Natural killer cell (primary cell): ENCODE measurements at places on chromosomes 5 and 9. TPM values are rescaled to one million over a fixed set of nuclear protein-coding genes. Genes with fewer than 3 reads are reported as not detected.

DNA sequence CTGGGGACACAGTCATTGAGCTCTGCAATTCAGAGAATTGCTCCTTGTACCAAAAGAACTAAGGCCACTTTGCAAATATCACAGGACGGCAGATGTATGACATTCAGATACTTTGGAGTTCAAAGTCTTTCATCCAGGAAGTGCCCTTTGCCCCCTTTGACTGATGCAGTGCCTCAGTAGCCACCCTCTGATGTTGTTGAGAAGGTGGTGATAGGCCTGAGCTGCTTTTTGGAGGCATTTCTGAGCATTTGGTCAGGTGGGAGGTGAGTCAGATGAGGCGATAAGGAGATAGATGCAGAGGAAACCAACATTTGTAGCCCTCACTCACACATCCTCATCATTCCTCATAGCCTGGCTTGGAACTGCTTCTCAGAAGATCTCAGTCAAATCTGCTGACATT is 63.4 kb downstream of the ANGPTL2 start:
- no peak overlapping the region for H3K27ac ChIP-seq
- no peaks in the 10 kb centered on the region for H3K36me3 ChIP-seq
- no peaks in the 10 kb centered on the region for H3K27me3 ChIP-seq
- H3K4me3 ChIP-seq = no peak overlapping the region

DNA sequence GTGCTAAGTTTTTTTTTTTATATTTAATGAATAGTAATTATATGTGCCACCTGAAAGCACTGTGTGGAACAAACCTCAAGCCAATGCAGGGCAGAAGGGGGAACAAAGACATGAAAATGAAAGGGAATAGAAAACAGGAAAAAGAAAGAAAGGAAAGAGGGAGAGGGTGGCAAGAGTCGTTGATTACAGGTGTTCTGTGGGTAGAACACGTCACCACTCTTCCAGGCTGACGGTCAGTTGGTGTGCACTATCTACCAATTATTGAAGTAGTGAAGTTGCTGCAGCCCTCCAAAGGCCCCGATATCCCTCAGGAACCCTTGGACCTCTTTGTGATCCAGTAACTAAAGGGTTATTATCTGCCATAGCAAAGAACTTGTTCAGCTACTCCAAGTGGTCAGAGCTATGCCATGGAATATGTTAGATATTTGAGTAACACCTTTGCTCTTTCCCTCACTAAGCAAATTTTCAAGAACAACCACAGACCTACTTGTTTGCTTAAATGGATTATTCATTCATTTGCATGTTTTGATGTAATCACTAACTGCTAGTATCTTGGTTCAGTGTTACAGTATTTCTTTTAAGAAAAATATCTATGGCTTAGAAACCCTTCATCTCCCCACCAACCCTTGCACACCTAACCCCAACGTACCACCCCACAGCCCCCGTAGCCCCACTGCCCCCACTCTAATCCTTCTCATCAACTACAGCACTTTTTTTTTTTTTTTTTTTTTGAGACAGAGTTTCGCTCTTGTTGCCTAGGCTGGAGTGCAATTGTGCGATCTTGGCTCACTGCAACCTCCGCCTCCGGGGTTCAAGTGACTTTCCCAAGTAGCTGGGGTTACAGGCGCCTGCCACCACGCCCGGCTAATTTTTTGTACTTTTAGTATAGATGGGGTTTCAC is 31.3 kb downstream of the FYB1 start:
- no peaks in the 10 kb centered on the region for H3K27me3 ChIP-seq
- peak overlapping the region; percentile 69 for H3K27ac ChIP-seq
- H3K4me3 ChIP-seq = no peak overlapping the region

- no peak overlapping the region for H3K27ac ChIP-seq
- no peaks in the 10 kb centered on the region for H3K27me3 ChIP-seq
- no peak overlapping the region for H3K4me3 ChIP-seq
- no peaks in the 10 kb centered on the region for H3K36me3 ChIP-seq
- H3K4me1 ChIP-seq = no peaks in the 10 kb centered on the region
Measured at GRCh38 chr5:174827558-174827957, 103.2 kb downstream of the MSX2 start.

DNA sequence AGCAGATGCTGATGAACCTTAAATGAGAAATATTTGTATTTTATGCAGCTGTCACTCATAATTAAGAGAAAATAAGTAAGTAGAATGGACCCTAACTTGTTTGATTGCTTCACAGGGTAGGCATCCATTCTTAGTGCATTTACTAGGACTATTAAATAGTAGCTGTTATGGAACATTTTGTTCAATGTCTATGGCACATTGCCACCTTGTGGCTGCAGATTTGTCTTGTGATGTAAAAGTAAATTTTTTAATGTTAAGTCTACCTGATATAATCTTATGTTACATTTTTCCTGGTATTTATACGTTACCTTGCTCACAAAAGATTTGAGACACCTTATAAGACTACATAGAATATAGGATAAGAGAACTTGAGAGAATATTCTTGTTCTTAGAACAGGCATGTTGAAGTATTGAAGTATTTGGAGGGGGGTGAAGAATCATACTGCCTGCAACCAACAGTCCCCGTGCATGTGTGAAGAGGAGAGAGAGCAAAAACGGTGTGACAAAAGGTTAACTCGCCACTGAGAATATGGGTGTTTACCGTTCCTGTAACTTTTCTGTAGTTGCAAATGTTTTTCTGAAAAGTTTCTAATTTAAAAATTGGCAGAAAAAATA is 161.1 kb downstream of the MAST4 start:
- no peaks in the 10 kb centered on the region for H3K4me1 ChIP-seq
- no peaks in the 10 kb centered on the region for H3K36me3 ChIP-seq
- H3K27me3 ChIP-seq = no peaks in the 10 kb centered on the region
- H3K27ac ChIP-seq = no peak overlapping the region
- no peak overlapping the region for H3K4me3 ChIP-seq
- DNase-seq = no peak

DNA sequence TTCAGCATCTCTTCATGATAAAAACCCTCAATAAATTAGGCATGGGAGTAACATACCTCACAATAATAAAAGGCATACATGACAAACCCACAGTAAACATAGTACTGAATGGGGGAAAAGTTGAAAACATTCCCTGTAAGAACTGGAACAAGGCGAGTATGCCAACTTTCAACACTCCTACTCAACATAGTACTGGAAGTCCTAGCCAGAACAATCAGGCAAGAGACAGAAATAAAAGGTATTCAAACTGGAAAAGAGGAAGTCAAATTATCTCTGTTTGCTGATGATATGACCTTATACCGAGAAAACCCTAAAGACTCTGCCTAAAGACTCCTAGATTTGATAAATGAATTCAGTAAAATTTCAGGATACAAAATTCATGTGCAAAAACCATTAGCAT is 167.6 kb downstream of the TMEM38B start:
- H3K36me3 ChIP-seq = no peaks in the 10 kb centered on the region
- H3K27ac ChIP-seq = no peak overlapping the region
- no peaks in the 10 kb centered on the region for H3K27me3 ChIP-seq
- H3K4me1 ChIP-seq = peaks cover 14% of the 10 kb centered on the region
- H3K4me3 ChIP-seq = no peak overlapping the region
- no peak for DNase-seq

DNA sequence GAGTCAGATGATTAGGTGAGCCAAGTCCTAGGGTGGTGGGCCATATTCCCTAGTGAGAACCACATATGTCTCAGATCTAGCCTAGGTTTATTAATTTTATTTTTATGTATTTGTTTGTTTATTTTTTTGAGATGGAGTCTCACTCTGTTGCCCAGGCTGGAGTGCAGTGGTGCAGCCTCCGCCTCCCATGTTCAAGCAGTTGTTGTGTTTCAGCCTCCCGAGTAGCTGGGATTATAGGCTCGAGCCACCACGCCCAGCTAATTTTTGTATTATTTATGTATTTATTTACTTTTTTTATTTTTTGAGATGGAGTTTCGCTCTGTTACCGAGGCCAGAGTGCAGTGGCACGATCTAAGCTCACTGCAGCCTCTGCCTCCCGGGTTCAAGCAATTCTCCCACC is 36.0 kb downstream of the NUP188 start:
- H3K4me1 ChIP-seq = no peaks in the 10 kb centered on the region
- no peak overlapping the region for H3K4me3 ChIP-seq
- no peak overlapping the region for H3K27ac ChIP-seq
- H3K27me3 ChIP-seq = no peaks in the 10 kb centered on the region
- no peak for DNase-seq
- H3K36me3 ChIP-seq = peaks cover 91% of the 10 kb centered on the region

- DNase-seq = no peak
- H3K4me3 ChIP-seq = no peak overlapping the region
Measured at GRCh38 chr5:122470365-122470764, 158.3 kb downstream of the SNCAIP start.

DNA sequence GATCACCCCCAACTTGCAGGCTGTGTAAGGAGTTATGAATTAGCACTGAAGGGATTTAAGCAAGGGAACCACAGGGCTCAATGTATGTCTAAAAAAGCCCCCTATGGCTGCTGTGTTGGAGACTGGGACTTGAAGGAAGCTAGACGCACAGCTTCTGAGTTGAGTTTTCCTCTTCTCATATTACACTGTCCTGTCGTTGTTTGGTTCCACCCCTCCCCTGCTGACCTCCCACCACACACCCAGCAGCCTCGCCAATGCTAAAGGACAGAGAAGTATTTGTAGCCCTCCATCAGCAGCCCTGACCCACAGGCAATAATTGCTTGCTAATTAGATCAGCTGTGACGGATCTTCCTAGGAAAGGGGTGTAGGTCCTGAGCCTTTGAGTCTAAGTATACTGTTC is 15.1 kb upstream of the CARTPT start:
- H3K36me3 ChIP-seq = no peaks in the 10 kb centered on the region
- no peak overlapping the region for H3K27ac ChIP-seq
- no peaks in the 10 kb centered on the region for H3K4me1 ChIP-seq
- no peak for DNase-seq

- no peak overlapping the region for H3K27ac ChIP-seq
- H3K36me3 ChIP-seq = no peaks in the 10 kb centered on the region
- H3K27me3 ChIP-seq = no peaks in the 10 kb centered on the region
Measured at GRCh38 chr5:27450607-27451006, 412.2 kb upstream of the CDH9 start.

The CYSRT1 gene
- total RNA-seq = not detected

The PRELID1 gene
- total RNA-seq = 99.3 TPM

The SEMA6A gene
- not detected for total RNA-seq
